ENCODE measurements at places on chromosomes 2 and 18. TPM values are rescaled to one million over a fixed set of nuclear protein-coding genes. Genes with fewer than 3 reads are reported as not detected.

GRCh38 chr2:44392338-44392943 is 30.7 kb downstream of the CAMKMT start:
- DNase-seq, result peak; percentile 72

Gene TMEM163
- not detected for total RNA-seq

Gene SLC14A1
- total RNA-seq, result 3.1 TPM

Gene ATOH8
- not detected for total RNA-seq

All from activated CD8-positive, alpha-beta T cell treated with anti-CD3 and anti-CD28 coated beads for 36 hours (primary cell).